ENCODE measurements at places on chromosomes 2 and 18. TPM values are rescaled to one million over a fixed set of nuclear protein-coding genes. Genes with fewer than 3 reads are reported as not detected.

CSRNP3 gene
- not detected for total RNA-seq

CFAP65 gene
- not detected for total RNA-seq

FHL2 gene
- total RNA-seq: 0.42 TPM

XPO1 gene
- total RNA-seq: 111 TPM

ANKRD23 gene
- 10.4 TPM for total RNA-seq

DNA sequence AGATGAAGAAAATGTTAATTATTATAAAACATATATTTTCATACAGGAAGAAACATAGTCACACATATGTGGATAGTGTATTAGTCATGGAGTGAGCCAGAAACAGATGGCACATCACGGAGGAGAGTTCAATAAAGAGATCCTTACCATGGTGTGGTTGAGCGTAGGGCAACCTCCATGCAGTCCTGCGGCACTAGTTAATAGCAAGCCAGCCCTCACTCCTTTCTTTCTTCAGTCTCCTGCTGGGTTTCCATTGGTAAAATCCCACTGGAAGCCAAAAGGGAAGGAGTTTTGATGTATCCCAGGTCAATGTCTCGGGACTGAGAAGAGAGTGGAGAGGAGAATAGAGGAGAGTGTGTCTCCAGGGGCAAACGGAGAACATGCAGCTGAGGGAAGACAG lies 328.1 kb downstream of the NR4A2 start:
- no peak for DNase-seq

- DNase-seq: no peak
These were observed 89.6 kb upstream of the PMAIP1 start for GRCh38 chr18:59810183-59810582.

GRCh38 chr2:38394903-38395341 lies 17.8 kb upstream of the ATL2 start:
- no peak for DNase-seq

DNA sequence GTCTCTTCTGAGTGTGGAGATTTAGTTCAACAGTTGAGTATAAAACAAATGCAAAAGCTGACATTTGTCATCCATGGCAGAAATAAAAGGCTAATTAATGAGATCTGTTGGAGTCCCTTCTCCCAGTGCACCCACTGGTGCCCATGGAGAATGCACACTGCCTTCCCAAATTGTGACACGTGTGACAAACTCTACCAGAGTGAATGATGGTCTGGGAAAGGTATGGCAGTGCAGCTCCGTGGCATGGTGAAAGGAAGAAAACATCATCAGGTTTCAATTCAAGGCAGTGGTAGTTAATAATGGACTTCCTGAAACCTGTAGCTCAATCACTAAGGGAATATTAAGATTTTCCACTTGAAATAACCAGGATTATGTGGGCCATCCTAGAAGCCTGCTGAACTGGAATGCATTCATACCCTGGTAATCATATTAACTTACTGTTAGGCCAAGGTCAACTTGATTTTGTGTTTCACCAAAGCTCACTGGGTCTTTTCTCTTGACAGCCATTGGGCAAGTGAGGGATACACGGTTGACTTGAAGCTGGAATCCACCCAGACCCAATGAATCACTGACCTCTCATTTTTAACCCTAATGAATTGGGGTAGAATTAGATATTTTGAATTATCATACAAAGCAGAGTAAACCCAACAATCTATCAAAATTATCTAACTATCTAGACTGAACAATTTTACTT lies 167.6 kb downstream of the AFF3 start:
- no peak for DNase-seq

GRCh38 chr2:147083664-147084063 lies 761.2 kb upstream of the ACVR2A start:
- DNase-seq: no peak

GRCh38 chr2:47849368-47849767 lies 56.9 kb downstream of the FBXO11 start:
- DNase-seq: no peak

GRCh38 chr2:152033011-152033925 lies 65.6 kb downstream of the CACNB4 start:
- DNase-seq: no peak

DNA sequence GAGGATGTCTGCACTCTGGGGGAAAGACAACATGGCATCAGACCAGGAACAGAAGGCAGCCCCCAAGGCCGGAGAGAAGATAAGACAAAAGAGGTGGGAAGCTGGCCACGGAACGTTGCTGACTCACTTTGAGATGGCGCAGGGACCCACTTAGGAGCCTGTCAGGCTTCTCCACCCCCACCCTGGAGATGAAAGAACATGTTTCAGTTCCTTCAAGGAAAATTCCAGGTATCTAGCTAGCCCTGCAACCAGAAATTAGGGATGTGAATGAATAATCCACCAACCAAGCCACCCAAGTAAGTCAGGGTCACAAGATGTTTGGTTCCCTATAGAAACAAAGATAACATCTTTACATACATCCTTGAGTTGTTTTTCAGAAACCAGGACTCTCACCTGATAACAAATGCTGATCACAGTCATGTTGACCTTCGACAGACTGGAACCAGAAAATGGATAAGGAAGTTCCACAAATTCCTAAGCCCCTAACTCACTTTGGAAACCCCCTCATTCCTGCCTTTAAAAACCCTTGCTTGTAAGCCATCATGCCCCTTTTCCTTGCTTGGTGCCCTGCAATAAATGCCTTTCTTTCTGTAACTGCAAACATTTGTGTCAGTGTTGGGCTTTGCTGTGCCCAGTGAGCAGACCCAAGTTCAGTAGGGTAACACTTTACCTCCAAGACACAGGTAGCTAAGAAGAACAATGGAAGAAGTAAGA lies 31.9 kb downstream of the PSTPIP2 start:
- DNase-seq: no peak

DNA sequence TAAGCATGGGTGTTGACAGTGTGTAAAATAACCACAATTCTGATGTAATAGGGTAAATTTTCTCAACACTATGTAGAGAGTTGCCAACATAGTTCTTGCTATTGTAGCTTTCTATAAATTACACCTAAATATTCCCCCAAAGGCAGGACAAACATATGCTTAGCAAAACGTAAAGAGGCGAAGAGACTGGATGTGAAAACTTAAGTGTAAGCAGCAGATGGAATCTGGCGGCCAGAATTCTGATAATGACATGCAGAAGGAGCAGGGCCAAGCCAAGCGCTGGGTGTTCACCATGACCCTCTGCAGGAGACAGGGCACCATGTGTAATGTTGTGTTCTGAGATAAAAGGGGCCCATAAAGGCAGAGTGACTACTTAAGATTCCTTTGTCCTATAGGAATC lies 105.2 kb upstream of the ZNF521 start:
- DNase-seq: no peak

DNA sequence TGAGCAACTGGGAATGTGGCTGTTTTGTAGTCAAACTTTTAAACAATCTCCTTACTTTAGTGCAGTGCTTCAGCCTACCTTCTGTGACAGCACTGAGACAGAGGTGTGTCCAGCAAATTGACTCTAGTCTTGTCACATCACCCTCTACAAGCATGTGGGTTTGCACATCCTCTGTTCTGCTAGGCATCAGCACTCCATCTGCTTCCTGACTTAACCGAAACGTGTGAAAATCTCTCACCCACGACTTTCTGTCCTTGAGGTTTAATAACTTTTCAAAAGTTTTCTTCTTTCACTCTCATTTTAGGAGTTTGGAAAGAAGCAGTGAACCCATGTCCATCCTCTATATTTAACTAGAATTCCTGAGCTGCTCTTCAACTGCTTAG lies 42.6 kb downstream of the TTR start:
- DNase-seq: no peak

DNA sequence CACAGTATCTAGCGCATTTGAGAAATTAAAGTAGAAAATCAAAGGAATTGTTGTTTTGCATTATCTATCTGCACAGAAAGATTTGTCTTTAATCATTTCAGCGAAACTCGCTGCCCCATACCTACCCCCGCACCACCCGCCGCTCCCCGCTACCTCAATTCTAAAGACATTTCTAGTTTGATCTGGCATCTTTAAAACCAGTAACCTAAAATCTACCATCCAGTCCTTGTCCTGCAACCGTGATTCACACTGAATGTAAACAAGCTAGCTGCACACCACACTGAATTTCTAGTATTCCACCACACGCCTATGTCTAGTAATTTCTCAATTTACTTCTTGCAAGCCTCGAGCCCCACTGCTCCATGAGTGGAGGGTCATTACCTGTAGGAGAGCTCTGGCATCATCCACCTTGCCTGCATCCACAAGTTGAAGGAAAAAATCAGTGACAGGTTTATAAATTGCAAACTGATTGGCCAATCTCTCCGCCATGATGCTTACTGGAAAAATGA lies 60.1 kb downstream of the ABCG8 start:
- no peak for DNase-seq

DNA sequence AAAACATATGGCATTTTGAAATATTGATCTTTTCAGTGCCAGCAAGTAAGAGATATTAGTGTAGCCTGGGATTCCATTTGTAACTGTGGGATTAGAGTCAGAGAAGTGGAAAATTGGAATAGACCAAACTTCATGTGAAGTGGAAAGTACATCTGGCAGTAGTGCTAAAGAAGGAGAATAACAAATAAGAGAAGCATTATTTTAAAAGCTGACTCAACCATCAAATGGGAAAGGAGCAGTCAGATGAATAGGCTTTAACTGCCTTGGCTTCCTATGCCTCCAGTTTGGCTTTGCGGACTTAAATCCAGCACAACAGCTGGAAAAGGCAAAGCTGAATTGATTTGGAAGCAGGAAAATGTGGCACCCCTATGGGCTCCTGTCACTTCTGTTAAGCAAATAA lies 623.1 kb downstream of the TSN start:
- no peak for DNase-seq

- peak; percentile 7 for DNase-seq
These were observed 794 bp upstream of the CHCHD5 start for GRCh38 chr2:112583497-112584133.

GRCh38 chr2:27380626-27381545 lies at the start of gene ZNF513:
Gene ZNF513, minus strand, starts transcription at chr2:27380734. Its CDS starts 208 bp downstream, at chr2:27380526.
- peak; percentile 92 for DNase-seq

GRCh38 chr2:196966061-196966460 lies 39.6 kb upstream of the PGAP1 start:
- DNase-seq: no peak

GRCh38 chr2:10332402-10333246 lies 29.9 kb downstream of the HPCAL1 start:
- DNase-seq: no peak

- DNase-seq: no peak
These were observed 104.7 kb downstream of the LRATD1 start for GRCh38 chr2:14737201-14737600.

DNA sequence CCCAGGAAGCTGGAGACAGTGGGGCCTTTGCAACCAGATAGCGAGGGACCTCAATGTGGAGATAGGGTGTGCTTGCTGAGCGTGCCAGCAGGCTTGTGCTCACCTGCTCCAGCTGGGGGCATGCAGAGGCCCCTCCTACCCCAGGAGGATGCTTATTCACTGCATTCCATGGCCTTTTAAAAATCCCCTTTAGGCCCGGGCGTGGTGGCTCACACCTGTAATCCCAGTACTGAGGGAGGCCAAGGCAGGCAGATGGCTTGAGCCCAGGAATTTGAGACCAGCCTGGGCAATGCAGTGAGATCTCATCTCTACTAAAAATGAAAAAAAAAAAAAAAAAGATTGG lies 54.5 kb downstream of the ODC1 start:
- no peak for DNase-seq

GRCh38 chr2:29780906-29781305 lies 140.5 kb downstream of the ALK start:
- DNase-seq: no peak

DNA sequence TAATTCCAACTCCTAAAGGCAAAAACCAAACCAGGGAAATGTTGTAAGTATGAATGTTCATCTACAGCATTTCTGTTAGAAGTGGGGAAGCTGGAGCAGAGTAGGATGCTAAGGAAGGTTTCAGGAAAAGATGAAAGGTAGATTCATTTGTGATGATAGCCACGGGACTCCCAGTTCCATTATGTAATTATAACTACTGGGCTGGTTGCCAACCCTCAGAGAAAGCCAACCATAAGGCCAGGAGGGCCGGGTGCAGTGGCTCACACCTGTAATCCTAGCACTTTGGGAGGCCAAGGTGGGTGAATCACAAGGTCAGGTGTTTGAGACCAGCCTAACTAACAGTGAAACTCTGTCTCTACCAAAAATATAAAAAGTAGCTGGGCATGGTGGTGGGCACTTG lies 288.9 kb upstream of the ETAA1 start:
- no peak for DNase-seq
